ENCODE measurements at places on chromosomes 1 and 21.

GRCh38 chr1:216896146-216896545 lies 172.9 kb upstream of the ESRRG start:
- DNase-seq: no peak

DNA sequence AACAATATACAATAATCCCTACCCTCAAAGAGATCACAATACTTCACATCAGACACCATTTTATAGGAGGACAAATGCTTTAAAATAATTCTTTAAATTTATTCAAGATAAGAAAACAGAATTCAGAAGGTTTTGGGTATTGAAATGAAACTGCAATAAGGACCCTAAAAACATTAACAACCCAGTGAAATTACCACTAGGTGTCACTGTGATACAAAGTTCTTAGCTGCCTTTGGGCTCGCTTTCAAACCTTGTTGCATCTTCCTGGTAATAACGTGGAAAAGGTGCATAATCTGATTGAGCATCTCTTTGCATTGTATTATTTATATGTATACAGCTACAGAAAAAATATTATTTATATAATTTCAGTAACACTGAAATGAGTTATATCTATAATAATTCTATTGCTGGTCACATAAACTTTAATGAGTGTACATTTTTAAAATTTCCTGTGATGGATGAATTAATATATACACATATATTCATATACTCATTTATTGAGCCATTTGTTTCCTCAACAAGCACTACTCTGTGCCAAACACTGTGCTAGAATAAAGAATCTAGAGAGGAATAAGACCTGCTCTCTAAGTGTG lies 185.2 kb downstream of the FAF1 start:
- DNase-seq: peak; percentile 48

- no peak for DNase-seq
These were observed 20.6 kb upstream of the KIF26B start for GRCh38 chr1:245133995-245134715.

DNA sequence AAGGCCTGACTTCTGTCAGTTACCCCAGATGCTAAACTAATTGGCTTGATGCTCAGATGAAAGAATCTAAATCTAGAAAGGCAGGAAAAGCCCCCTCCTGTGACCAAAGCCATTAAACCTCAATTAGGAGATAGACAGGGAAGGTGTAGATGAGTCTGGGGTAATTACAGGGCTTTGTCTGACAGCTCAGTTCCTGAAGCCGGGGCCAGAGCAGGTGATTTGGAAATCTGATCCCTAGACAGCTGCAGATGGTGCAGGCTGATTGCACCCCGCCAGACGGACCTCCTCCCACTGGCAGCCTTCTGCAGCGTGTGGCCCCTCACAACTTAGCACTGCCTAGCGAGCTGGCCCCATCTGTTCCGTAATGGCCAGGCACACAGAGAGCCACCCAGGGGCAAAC lies 395.1 kb downstream of the HLX start:
- no peak for DNase-seq

GRCh38 chr1:110083866-110084226 lies 13.4 kb upstream of the ALX3 start:
- no peak for DNase-seq

DNA sequence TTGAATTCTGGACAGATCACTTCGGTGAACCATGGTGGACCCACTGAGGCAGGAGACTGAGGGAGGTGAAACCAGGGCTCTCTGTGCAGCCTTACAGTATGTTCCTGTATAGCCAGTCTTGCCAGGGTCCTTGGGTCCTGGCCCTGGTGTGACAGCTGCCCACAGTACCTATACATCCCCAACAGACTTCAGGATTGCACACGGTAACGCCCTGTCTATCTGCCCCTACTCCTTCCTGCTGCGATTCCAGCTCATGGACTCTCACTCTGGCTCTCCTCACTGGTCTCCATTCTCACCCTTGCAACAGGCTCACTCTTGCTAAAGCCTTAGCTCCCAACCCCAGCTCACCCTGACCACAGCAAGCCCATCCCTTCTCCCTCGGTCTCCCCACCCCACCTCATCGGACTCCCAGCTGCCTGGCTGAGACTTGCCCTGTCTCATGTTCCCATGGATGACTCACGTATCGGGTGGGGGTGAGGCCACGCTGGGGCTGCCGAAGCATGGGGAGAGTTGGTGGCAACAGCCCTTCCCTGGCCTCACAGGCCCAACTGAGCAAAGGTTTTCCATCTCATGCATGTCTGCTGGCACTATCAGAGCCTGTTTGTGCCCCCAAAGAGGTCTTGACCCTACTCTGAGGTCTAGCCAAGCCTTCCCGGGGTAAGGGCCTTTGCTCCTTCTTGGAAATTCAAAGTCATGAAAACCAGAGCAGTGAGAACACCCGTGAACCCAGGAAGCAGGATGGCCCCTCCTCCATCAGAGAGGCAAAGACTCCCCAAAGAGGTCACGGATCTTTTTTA lies 7.1 kb downstream of the PHLDA3 start:
- DNase-seq: no peak

DNA sequence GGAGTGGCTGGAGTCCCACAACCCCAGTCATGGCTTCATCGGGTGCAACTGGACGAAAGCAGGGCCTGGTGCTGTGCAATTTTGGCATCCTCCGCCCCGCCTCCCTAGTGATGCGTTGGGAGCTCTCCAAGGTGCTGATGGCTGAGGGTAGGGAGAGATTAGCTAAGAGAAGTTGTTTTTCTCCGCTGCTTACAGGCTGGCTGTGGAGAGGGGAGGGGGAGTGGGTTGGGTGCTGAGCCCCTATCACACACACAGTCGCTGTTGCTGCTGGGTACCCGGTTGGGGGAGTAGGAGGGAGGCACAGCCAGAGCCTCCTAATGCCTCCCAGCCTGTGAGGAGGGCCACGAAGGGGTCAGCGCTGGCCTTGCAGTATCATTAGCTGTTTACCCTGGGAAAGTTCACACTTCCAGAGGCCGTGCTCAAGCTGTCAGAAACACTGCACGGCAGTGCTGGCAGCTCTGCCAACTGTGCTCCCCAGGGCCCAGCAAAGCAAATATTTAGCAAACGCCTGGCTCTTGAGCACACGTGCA lies 110.0 kb downstream of the GRIK3 start:
- DNase-seq: peak; percentile 3

- no peak for DNase-seq
These were observed 959 bp upstream of the SDC3 start for GRCh38 chr1:30909365-30910068.

GRCh38 chr1:175157200-175157599 lies 35.4 kb downstream of the KIAA0040 start:
- no peak for DNase-seq

DNA sequence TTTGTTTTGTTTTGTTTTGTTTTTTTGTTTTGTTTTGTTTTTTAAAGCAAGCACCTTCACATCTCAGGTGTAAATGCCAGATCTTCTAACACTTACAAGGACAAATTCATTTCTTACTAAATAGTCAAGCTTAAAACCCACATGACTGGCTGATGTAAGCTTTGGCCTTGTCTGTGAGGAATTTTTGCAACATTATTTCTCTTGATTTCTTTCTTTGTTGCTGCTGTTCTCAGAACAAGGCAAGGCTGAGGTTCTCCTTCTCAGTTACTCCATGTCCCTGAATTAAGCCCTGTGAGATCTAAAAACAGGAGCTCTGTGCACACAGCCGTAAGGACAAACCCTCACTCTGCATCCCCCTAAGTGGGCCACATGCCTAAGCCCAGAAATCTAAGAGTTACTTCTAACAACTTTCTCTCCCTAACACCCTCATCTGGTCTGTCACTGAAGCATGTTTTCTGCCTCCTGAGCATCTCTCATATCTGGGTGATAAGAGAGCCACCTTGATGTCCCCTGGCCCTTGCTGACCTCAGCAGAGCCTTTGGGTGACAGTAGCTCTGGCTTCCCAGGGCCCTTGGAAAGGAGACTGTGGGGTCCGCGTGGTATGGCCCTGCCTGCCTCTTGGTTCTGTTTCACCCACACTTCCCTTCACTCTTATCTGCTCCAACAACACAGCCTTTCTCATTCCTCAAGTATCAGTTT lies 81.2 kb upstream of the HOOK1 start:
- DNase-seq: no peak

- no peak for DNase-seq
These were observed 623 bp upstream of the BGLAP start for GRCh38 chr1:156241311-156241811.

GRCh38 chr1:119108988-119109387 lies 31.5 kb downstream of the WARS2 start:
- DNase-seq: no peak

DNA sequence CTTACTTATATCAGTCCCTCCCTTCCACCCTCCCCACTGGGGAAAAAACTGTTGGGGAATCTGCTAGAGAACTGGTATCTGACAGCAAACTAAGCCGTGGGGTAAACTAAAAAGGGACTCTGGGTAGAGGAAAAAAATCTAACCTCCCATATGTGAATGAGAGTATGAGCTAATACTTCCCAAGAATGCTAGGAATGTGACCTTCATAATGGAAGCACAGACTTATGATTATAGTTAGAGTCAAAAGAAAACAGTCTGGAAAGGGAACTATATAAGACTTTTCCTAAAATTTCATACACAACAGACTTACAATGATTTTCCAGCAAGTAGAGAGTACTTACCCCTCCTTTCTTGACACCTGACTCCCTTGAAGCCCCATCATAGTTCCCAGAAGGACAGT lies 23.0 kb upstream of the RBBP5 start:
- DNase-seq: no peak

DNA sequence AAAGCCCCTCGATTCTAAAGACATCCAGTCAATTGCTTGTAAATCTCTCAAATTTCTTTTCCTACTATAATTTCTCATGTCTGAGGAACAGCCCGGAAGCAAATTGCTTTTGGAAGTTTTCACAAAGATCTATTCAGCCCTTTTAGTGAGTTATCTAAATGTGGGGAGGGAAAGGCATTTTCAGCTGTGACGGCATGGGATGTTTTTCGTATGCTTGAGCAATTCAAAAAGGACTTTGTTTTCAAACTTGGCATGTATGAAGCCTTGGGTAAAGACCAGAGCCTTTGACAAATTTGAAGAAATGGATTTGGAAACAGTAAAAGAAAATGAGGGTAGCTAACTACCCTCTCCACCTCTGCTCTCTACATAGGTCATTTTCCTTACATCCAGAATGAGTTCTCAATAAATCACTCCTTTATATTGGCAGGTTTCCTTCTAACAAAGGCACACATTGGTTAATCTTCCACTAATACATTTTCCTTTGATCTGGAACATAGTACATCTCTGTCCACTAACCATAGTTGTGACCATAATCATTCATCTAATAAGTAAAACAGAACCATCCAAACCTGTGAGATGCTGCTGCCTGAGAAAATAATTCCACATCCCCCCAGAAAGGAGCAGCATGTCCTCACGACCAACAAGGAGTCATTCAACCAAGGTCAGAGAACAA lies 66.1 kb upstream of the ADAM30 start:
- no peak for DNase-seq

DNA sequence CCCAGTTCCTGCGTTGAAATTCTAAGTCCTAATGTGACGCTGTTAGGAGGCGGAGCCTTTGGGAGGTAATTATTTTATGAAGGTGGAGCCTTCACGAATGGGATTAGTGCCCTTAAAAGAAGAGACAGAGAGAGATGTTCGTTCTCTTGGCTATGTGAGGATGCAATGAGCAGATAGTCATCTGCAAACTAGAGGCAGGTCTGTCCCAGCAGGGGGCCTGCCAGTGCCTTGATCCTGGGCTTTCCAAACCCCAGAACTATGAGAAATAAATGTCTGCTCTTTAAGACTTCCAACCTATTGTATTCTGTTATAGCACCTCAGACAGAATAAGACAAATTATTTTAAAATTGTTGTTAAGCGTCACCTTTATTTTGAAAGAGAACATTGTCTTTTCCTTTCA lies 123.1 kb upstream of the KCNJ6 start:
- DNase-seq: no peak

- no peak for DNase-seq
These were observed 494.7 kb upstream of the ADGRL2 start for GRCh38 chr1:81305997-81306452.

GRCh38 chr1:210496063-210496462 lies 167.4 kb downstream of the HHAT start:
- no peak for DNase-seq

DNA sequence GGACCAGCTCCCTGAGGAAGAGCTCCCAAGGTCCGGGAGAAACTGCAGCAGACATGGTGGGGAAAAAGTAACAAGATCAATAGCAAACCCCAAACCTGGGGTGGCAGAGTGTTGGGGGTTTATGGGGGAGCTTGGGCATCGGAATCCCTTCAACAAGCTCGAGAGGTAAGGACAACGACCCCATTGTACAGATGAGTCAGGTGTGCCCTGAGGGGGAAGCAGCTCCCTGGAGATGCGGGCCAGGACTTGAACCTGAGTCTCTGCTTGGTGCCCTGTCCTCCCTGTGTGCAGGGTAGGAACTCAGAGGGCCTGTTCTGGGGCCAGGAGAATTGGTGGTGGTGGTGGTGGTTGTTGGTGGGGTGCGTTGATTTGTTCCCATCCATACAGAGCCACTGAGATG lies 125.4 kb downstream of the PTPRU start:
- no peak for DNase-seq

DNA sequence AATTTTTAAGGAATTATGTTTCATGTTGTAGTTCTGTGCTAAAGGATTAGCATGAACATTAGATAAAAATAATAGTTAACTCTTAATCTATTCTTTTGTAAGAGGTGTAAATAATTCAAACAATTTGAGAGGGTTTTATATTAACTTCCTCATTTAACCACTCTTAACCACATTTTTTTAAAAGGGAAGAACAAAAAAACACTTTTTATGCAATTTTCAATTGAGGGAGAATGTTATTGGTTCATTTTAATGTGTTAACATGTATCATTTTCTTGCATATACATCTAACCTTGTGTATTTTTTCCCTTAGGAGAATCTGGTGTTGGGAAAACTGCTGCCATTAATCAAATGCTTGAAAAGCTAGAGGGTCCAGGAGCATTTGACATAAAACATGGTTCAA lies 169.0 kb downstream of the LBR start:
- DNase-seq: no peak

DNA sequence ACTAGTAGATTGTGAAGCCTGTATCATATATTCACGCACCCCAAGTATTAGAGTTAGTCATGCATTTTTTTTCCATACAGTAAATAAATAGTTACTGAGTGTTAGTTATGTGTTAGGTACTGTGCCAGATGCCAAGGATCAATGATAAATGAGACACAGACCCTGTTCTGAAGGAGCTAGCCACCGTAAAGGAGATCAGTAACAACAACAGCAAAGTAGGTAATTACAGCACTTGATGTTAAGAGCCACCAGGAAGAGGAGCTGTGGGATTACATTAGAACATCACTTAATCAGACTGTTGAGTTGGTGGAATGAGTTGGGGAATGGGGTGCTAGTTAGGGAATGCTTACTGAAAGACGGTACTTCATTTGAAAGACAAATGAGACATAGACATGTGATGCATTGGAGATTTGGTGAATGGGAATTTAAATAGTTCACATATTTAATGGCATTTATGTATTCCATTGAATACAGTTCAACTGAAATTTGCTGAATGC lies 21.0 kb downstream of the PRKAA2 start:
- no peak for DNase-seq

- no peak for DNase-seq
These were observed 39.4 kb upstream of the EPS15 start for GRCh38 chr1:51558375-51558924.

All from CD4-positive, alpha-beta T cell treated with Interleukin-10 for 1 hour (primary cell).